ENCODE measurements at places on chromosomes 4 and X. TPM values are rescaled to one million over a fixed set of nuclear protein-coding genes. Genes with fewer than 3 reads are reported as not detected.

- no peak for DNase-seq
These were observed 417.7 kb downstream of the AR start for GRCh38 chrX:67961516-67961915.

DNA sequence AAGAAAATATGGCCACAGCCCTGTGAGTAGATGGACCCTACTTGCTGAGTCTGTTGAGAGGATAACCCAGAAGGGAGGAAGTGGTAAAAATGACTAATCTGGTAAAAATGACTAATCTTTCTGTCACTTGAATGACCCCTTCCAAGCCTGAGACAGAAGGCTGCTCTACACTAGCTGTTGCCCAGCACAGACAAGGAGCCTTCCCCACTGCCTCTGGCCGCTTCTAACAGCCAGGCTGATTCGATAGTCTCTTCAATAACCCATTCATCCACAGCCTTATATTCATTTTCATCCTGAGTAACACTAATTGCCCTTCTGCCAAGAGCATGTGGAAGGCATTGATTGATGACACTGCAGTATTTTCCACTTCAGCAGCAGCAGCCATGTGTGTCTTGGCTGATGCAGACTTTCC is 18.4 kb downstream of the MAGEB17 start:
- DNase-seq = no peak

DNA sequence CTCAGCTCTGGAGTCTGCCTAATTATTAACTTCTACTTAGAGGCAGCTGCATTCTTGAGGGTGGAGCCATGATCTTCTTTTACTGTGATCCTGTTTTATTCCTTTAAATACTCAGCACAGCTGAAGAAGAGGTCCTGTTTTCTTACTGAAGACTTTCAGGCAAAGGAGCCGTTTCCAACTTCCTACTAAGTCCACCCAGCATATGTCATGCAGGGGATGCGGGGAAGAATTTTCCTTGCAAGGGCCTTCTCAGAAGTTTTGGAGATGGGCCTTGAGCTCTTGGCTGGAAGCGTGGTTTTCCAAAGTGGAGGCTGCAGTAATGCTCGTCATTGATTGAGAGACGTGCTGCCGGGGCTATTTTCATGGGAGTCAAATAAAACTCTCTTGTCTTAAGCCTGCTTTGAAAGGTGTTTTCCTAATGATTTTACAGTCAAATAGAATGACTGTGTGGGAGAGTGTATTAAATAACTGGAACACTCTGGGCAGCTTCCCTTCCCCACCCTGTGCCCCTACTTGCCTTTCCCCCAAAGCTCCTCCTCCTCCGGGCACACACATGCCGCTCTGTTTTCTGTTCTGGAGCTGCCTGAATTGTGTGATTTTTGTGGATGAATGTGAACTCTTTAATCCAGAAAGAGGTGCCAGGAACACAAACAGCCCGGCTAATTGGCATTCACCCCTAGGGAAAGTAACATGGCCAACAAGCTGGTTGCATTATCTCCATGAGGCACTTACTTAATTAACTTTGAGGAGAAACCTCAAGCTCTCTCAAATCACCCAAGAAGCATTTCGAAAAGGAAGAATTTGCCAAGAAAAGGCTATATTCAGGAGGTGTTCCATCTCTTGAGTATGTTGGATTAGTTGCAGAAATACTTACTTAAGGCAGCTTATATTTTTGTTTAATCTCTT is 28.1 kb downstream of the FGF2 start:
- DNase-seq = no peak

The BLOC1S4 gene
- 20.8 TPM for total RNA-seq

The MTNR1A gene
- total RNA-seq = not detected

The UFSP2 gene
- total RNA-seq = 21.3 TPM
